Stimulated activated CD8-positive, alpha-beta memory T cell treated with anti-CD3 and anti-CD28 coated beads, Interleukin-4, amount 100 ng/mL, for 4 hours (primary cell): ENCODE measurements at places on chromosomes 7 and 10.

GRCh38 chr7:12210179-12211053 is 678 bp upstream of the TMEM106B start:
- DNase-seq, result peak; percentile 29

GRCh38 chr7:91557789-91558404 is 293.7 kb downstream of the FZD1 start:
- no peak for DNase-seq

- no peak for DNase-seq
Observed at GRCh38 chr10:128964100-128964403, 503.0 kb upstream of the MGMT start.

DNA sequence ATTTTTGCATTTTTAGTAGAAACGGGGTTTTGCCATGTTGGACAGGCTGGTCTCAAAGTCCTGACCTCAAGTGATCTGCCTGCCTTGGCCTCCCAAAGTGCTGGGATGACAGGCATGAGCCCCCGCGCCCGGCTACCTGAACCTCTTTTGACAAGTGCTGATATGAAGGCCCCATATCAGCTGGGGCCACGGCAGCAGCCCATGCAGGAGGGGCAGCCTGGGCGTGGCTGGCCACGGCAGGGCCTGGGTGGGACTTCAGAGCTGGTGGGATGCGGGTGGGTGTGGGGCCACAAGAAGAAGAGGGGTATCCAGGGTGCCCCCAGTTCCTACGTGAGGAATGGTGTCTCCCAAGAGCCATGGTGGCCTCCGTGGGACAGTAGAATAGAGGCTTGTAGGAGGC is 6.9 kb downstream of the LRRC27 start:
- DNase-seq, result no peak

DNA sequence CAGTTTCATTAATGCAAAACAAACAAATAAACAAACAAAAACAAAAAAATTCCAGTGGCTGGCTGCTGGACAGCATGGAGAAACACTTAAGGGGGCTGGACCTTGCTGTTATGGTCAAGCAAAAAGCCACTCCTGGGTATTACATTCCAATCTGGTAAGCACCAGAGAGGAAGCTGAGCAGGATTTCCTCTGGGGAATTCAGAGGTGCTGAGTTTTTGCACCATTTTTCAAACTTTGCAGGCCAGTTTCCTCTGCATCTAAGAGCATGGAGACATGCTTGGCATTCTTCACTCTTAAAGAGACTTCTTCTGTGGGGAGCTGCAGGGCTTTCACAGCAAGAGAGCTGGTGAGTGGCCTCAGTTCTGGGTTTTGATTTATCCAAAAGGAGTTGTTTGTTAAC is 84.5 kb downstream of the FZD1 start:
- no peak for DNase-seq

DNA sequence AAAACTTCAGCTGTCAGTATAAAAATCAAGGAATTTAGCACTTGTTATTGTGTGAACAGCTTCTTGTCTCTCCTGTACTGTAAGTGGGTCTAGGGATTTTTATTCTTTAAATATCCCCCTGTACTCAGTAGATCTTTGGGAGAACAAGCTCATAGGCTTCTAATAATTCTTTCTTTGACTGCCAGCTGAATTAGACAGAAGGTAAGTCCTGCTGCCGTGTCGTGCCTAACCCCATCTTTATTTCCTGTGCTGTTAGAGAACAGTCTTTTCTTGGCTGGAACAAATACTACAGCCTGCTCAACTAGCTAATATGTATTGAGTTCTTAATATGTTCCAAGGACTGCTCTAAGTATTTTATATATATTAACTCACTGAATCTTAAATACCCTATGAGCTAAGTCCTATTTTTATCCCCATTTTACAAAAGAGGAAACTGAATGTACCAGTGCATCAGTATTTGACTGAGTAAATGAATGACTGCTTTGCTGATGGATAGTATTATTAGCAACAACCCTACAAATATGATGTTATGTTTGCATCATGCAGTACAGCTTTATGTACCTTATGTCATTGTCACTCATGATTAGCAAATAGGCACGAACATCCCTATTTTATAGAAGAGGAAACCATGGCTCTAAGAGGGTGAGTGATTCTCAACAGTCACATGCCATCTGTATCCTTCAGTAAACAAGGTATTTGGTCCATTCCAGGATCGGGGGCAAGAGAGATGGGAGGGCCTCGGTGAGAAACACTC is 5.5 kb upstream of the DUSP5 start:
- no peak for DNase-seq

GRCh38 chr10:117627561-117627960 is 85.0 kb downstream of the EMX2 start:
- no peak for DNase-seq

GRCh38 chr7:109322833-109323232 is 753.2 kb downstream of the DNAJB9 start:
- DNase-seq, result no peak

GRCh38 chr7:74253835-74254128 is 417 bp downstream of the RFC2 start:
- DNase-seq, result no peak

DNA sequence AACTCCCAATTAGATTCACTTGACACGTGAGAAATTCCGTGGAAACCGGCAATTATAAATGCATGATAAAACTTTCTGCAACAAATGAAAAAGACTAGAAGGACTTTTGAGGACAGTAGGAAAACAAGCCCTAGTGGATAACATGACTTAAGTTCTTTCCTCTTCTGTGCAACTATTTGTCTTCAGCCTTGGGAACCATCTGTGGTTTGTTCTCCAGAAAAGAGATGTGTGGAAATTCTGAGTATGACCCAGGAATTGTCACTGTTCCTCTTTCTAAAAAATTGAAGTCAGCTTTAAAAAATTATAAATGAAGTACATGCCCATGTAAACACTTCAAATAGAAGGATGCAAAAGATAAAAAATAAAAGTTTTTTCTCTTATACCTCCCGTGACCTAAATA is 128.6 kb upstream of the SVIL start:
- DNase-seq, result no peak

GRCh38 chr10:117541909-117542705 is 439 bp upstream of the EMX2 start:
- DNase-seq, result no peak

GRCh38 chr7:20784388-20785156 is 2.1 kb downstream of the SP8 start:
- DNase-seq, result no peak

DNA sequence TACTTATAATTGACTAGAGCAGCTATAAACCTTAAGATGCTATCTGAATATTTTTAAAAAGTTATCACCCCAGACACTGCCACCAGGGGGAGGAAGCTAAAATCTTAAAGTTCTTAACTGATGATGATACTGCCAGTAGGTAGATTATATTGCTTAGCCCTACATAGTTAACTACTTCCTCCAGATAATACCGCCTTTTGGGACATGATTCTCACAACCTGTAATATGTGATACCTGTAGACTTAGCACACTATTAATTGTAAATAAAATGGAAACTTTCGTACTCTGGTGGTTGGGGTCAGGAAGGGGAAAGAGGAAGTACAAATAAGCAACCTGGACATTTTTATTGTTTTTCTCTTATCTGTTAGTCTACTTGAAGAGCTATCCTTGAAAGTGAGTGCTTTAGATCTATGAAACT is 268.9 kb downstream of the ADK start:
- peak; percentile 7 for DNase-seq

- no peak for DNase-seq
Observed at GRCh38 chr10:59087486-59087885, 89.0 kb upstream of the PHYHIPL start.

DNA sequence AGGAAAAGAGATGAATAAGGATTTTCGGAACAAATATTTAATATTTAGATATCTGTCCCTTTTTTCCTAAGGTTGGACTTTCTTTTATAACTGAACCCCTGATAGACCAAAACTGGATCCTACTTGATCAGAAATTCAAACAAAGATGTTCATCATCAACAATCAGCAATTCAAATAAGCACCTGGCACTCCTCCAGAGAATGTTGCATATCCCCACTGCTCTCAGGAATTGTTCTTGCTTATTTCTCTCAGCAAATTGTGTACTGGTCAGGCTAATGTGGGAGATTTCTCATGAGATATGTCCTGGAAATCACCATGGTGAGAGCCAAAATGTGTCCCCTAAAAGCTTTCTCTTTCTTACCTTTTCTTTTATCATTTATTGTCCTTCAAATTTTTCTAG is 40.3 kb upstream of the LHFPL3 start:
- no peak for DNase-seq

- DNase-seq, result no peak
Observed at GRCh38 chr10:96402417-96403305, 43.9 kb upstream of the OPALIN start.

DNA sequence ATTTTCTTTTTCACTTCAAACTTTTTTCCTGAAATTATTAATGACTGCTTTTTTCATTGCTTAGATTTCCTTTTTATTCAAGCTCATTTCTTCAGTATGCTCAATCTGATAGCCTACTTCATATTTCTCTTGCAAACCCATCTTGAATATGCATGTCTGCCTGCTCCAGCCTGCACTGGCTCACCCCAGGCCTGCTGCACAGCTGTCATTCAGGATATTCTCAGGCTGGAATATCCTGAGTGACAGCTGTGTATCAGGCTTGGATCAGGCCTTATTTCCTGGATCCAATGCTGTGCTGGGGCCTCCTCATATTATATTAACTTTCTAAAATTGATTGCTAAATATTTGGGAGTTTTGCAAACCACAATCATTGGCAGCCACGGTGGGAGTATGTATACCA is 120.2 kb upstream of the TNS3 start:
- DNase-seq, result no peak

GRCh38 chr10:29386342-29386999 is 97.6 kb downstream of the LYZL1 start:
- DNase-seq, result no peak

DNA sequence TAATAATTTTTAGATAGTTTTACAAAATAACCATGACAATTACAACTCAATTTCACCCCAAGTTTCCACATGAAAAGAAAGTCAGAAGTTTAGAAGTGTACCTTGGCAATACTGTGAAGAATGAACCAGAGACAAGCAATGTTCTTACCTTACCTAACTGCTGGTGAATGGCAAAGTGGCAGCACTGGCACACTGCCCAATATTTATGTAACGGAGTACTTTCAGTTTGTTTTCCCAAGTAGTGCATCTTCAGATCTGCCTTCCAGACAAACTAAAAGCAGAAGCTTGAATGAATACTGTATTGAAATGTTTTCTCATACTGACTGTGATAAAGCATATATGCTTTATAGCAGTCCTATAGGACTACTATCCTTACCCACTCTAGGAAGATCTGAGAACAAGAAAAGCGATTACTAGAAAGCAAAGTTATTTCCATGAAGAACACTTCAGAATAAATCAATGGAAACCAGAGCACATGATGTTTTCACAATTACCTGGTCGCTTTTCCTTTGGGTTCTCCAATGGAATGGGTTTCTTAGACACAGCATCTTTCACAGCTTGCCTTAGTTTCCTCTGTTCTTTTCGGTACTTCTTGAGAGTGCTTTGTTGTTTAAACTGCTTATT is 1.5 kb downstream of the NOC3L start:
- DNase-seq, result no peak

DNA sequence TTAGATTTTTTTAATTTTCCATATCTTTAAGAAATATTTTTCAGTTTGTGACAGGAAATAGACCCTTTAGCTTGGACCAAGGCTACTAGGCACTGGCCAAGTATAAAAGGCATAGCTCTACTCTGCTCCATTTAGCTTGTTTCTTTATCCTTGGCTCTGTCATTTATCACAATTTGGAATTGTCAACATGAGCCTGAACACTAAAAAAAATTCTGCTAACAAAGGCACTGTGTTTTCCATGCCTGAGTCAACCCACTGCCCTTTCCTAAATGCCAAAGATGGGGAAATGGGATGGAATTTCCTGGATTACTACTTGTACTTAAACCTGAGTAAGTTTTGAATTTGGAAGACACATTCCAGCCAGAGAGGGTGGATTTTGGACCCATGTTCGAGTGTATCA is 128.4 kb downstream of the NSUN6 start:
- DNase-seq, result no peak

DNA sequence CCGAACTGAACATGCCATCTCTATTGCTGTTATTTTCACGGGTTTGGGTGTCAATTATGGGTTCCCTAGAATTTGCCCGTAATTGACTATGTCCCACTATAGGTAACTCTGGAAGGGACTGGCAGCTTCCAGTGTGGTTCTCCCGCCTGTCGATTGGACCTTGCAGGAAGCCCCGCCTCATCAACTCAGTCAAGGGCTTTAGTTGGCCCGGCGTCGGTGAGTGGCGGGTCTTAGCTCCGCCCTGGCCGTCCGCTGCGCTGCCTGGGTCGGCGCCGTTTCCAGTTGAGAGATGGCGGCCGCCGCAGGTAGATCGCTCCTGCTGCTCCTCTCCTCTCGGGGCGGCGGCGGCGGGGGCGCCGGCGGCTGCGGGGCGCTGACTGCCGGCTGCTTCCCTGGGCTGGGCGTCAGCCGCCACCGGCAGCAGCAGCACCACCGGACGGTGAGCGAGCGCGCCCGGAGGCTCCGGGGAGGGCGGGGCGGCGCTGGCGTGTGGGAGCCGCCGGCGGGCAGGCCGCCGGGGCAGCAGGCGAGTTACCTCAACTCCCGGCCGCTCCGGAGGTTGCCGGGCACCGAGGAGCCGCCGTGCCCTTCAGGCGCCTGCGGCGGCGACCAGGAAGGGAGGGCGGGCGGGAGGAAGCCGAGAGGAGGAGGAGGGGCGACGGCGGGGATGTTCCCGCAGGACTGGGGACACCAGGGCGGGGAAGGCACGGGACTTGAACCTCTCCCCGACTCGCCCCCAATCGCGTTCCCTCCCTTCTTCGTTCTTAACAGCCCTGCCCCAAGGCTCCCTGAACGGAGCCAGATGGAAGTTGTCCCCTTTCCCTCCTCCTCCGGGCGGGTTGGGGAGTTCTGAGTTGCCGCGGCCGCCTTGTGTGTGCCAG is at the start of gene MCU:
TSS of gene MCU (plus strand) at position 281 of the 881 bp plus-strand sequence. CDS start at position 290, 9 bp downstream.
- peak; percentile 85 for DNase-seq

GRCh38 chr10:1911771-1912170 is 174.4 kb upstream of the ADARB2 start:
- DNase-seq, result no peak

DNA sequence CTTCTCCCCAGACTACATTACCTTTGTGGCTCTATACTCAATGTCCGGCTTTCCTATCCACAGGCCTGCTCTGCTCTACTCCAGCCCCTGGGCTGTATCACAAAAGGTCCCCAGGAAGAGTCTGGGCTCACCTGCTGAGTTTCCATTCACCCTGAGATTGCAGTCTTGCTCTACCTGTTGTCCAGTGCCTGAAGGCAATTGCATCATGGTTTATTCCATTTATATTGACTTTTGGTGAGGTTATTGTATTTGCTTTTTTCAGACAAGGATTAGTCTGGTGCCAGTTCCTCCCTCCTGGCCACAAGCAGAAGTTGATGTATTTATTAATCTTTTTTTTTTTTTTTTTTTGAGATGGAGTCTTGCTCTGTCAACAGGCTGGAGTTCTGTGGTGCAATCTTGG is 273.1 kb downstream of the XPNPEP1 start:
- DNase-seq, result no peak

GRCh38 chr10:110992006-110992800 is 72.8 kb downstream of the SHOC2 start:
- no peak for DNase-seq

DNA sequence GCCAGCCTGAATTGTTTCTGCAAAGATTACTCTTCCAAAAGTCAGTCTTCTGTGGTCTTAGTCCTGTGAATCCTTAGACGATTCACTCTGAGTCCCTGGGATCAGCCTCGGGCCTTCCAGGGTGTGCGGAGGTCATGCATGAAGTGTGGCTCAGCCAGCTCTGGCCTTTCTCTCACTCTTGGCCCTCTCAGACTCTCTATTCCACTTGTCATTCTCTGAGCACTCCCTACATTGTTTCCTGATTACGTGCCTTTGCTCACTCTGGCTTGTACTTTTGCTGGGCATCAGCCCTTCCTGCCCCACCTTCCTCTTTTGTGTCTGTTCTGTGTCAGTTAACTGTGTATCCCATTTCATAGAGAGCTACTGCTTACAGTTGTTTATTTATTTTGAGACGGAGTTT is 36.0 kb downstream of the CCNY start:
- DNase-seq, result no peak
